ENCODE measurements at places on chromosomes 1 and 21.
A peak's percentile ranks its signal among the peaks of the same experiment; 100 is the strongest.

- no peak for DNase-seq
Observed at GRCh38 chr1:88610687-88611086, 73.4 kb upstream of the PKN2 start.

DNA sequence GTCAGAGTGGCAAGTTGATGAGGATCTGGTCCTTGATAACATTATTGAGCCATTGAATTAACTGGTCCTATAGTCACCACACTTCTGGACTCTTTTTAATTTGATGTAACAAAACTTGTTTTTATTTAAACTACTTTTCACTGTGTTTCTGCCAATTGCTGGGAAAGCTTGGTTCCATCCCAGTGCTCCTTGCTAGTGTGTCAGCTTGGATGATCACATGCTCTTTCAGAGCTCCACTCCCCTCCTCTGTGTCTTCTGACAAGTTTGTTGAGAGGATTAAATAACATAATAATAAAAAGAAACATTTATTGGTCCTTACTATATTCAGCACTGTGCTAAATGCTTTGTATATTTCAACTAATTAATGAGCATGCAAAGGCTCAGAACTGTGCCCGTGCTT is 448.5 kb upstream of the B3GALT2 start:
- no peak for DNase-seq

DNA sequence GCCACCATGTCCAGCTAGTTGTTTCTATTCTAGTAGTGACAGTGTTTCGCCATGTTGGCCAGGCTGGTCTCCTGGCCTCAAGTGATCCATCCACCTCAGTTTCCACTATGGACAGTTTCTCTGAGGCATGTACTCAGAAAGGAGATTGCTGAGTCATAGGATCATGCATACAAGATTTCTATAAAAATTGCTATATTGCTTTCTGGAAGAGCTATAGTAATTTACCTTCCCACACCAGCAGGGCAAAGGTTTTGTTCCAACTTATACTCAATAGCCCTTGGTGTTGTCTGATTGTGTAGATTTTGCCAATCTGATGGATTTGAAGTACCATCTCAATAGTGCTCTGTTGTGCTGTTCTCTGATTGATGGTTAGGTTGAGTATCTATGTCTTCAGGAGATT is 15.6 kb upstream of the ATP1A1 start:
- no peak for DNase-seq

GRCh38 chr1:207084701-207085180 is 3.9 kb upstream of the C4BPB start:
- DNase-seq: peak; percentile 64

DNA sequence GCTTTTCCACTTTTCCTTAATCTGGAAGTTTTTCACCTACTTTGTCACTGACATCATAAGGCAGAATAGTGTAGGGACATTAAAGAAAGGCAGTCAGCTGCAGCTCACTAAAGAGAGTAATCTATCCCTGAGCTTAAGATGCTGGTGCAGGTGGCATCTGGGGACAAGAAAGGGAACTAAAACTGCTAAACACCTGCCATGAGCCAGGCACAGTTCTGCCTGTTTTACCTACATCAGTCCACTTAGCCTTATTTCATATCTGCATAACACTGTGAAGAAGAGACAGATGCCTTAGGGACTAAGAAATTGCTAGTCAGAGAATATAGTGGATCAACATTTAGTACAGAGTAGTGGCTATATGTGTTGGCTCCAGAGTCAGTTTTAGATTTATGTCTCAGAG is 88.1 kb downstream of the GPATCH2 start:
- DNase-seq: no peak

DNA sequence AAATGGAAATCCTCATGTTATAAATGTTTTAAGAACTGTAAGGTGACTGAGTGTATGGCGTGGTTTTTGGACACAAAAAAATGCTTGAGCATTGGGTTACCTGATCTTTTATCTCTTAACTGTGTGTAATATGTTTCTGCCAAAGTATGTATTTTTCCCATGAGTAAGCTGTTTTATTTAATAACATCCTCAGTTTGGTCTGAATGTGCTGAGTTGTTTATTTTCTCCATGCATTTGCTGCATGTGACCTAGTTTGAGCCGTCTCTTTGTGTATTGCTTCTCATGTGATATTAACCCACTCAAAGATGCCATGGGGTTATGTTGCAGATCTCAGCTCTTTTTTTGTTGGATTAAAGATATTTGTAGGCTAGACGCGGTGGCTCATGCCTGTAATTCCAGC is 6.1 kb upstream of the LYPLA2 start:
- DNase-seq: no peak

DNA sequence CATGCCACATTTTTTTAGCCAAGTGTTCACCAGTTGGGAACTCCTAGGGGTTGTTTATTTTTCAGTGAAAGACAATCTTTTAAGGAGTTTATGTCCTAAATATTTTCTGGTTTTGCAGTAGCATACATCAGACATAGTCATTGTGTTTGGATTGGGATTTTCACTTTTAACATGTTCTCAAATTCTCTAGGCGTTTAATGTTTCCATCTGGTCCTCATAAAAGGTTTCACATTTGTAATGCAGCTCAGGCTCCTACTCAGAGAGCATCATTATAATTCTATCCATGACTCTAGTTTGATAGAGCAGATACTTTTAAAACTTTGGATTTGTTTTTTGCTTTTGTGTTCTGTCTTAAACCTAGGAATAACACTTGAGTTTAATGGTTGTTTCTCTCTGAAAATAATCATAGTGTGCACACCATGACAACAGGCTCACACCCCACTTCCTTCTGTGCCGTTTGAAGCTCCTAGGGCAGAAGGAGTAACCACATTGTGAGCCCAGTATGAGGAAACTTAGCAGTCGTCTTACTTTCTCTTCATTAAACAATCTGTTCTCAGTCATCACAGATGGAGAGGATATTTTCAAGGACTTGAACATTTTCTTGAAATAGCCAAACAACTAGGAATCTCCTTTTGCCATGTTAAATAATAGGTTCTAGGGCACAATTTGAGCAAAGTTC is 219.6 kb downstream of the PDE4B start:
- DNase-seq: no peak

- no peak for DNase-seq
Observed at GRCh38 chr1:233097546-233097945, 147.1 kb downstream of the NTPCR start.

- DNase-seq: no peak
Observed at GRCh38 chr1:113998361-113998760, 19.1 kb downstream of the OLFML3 start.

DNA sequence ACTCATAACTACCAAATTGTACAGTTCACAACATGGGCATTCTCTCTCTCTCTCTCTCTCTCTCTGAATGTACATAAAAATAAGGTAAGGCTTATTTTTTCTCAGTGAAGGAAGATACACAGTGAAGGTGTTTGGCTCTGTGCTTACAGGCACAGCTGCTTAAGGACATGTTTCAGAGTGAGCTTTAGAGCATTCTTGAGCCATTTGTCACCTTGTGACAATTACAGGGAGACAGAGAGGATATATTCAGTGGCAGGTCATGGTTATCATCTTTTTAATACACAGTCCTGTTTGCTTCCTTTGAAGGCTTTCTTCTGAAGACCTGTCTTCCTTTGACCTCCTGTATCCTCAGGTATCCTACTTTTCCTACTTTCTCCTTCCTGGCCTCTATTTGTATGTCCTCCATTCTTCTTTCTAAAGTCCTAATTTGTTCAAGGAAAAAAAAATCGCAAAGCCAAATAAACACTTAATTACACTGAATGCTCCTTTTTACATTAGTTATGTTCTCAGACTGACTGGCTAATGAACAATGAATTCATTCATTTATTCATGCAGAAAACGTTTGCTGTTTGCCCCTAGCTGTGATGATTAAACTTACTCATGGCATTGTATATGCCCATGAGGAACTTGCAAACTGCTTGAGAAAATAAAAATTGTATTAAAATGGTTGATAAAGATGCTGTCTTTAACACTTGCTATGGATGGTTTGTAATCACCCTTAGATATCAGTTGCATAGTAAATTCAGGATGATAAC is 33.4 kb downstream of the HSD17B7 start:
- no peak for DNase-seq

DNA sequence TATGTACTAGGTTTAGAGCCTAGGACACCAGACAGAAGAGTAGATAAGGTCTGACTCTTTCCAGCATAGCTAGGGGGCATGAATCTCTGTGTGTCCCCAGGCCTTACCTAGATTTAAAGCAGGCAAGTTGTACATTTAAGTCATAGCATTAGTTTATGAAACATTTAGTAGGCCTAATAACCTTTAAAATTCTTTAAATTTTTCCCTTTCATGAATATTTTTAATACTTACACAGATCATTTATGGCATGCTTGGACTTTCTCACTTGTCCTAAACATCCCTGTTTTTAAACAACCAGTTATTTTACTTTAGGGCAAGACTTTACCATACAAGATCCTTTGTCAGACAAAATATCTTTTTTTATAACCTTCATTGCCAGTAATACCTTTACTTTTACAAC is 258.4 kb upstream of the ZRANB2 start:
- no peak for DNase-seq

GRCh38 chr1:71950579-71950978 is 331.8 kb downstream of the NEGR1 start:
- no peak for DNase-seq

GRCh38 chr1:169588785-169589485 is 2.7 kb upstream of the F5 start:
- DNase-seq: no peak

DNA sequence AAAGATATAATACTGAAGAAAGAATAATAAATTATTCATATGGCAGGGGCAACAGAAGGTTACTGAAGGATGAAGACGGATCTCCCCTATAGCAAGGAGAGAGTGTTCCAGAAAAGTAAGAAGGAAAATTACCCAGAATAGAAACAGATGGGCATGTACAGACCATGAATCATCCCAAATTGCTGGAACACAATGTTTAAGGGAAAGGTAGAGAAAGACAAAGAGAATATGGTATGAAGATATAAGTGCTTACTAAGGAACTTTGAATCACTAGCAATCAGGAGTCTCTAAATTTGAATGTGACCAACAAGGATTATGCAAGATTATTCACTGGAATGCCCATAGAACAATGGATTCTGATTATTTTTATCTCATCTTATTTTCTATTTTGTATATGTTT is 375.4 kb downstream of the COL11A1 start:
- DNase-seq: no peak

GRCh38 chr1:192802406-192802805 is 6.4 kb upstream of the RGS2 start:
- no peak for DNase-seq

DNA sequence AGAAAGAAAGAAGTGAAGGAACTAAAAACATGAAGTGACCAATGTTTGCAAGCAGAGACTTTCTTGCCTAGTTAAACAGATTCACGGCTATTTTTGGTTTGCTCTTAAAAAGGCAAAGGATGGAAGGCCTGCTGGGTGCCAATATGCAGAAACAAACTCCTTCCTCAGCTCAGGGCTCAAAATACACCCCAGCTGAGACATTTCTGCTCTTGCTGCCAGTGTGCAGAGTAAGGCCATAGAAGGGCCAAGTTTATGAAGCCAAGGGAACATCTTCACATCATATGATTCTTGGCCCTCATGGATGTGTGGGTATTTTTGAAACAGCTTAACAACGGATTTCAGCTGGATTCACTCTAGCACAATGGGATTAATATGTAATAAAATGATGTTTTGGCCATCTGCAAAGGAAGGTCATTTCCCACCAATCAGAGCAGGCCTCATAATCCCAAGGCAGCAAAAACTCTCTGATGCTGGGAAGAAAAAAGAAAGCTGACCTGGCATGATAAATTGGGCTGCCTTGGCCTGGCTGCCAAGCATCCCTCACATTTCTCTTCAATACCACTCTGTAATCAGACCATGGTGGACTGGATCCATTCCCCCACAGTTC is 70.7 kb downstream of the CAPZB start:
- DNase-seq: no peak

GRCh38 chr1:243253211-243253925 is 1.7 kb downstream of the CEP170 start:
- DNase-seq: no peak

DNA sequence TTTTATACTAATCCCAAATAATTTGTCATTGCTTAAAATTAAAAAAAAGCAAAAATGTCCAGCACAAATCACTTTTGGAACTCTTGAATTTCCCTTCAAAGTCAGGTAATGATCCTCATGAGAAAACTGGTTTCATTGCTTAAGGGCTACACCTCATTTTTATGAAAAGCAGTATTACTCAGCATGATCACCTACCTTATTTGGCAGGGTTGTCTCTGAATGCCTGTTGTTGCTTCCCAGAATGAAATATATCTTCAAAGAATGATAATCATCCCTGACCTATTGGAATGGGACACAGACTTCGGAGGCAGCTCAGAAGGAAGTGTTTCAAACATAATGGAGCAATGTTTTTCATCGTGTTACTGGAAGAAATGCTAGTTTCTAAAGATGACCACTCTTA is 29.7 kb downstream of the C1orf21 start:
- DNase-seq: no peak

GRCh38 chr1:1320666-1321448 is 3.6 kb downstream of the INTS11 start:
- no peak for DNase-seq

DNA sequence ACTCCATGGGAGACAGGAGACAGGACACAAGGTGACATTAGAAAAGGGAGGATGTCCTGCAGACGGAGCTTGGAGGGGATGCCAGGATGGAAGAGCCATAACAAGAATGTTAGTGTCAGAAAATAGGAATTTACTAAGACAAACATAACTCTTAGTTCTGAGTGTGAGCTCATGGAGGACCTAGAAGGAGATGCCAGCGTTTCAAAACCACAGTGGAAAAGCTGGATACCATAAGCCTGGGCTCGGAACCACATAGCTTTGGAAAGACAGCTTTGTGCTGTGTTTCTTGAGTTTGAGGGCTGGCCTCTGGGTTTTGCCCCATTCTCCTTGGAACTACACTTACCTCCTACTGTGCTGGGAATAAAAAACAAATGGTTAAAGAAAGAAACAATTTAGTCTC is 128.4 kb downstream of the S1PR1 start:
- DNase-seq: no peak

- no peak for DNase-seq
Observed at GRCh38 chr1:23548704-23549143, 10.6 kb downstream of the ID3 start.

- DNase-seq: peak; percentile 35
Observed at GRCh38 chr1:220527279-220527907, 543 bp upstream of the MARK1 start.

DNA sequence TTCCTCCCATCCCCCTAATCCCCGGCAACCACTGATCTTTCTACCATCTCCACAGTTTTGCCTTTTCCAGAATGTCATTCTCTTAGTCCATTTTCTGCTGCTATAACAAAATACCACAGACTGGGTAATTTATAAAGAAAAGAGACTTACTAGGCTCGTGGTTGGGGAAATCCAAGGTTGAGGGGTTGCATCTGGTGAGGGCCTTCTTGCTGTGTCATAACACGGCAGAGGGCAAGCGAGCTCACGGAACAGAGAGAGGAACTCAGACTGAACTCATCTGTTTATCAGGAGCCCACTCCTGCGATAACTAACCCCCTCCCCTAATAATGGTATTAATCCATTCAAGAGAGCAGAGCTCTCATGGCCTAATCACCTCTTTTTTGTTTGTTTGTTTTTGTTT is 52.0 kb downstream of the RUNX3 start:
- DNase-seq: no peak

- DNase-seq: peak; percentile 90
Observed at GRCh38 chr1:50275566-50275965, 147.7 kb downstream of the DMRTA2 start.

- no peak for DNase-seq
Observed at GRCh38 chr1:238487931-238488330, 597.2 kb upstream of the ZP4 start.

GRCh38 chr1:7886405-7886745 is 33.5 kb upstream of the UTS2 start:
- peak; percentile 1 for DNase-seq

- no peak for DNase-seq
Observed at GRCh38 chr1:29669158-29669871, 433.0 kb downstream of the PTPRU start.
